Activated CD8-positive, alpha-beta memory T cell treated with anti-CD3 and anti-CD28 coated beads for 1 hour (primary cell): ENCODE measurements at places on chromosomes 11 and 22.

GRCh38 chr11:134556186-134556585, 144.1 kb upstream of the B3GAT1 start:
- DNase-seq: no peak

GRCh38 chr11:14636119-14636518, 7.5 kb upstream of the PDE3B start:
- no peak for DNase-seq

DNA sequence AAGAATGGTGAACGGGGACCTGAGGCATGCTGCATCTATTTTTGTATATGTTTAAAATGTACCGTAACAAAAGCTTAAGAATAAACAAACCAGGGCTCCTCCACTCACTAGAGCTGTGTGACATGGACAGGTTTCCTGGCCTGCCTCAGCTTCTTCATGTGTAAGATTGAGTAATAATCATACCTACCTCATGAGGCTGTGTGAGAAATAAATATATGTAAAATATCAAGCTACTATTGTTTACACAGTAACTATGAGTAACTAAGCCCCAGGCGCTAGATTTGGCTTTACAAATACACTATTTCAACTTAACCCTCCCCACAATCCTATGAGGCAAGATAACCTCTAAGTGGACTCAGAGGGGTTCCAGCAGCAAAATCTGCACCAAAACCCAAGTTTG, 66.4 kb downstream of the SMCO4 start:
- no peak for DNase-seq

- DNase-seq: no peak
These were observed 35.3 kb upstream of the NECTIN1 start for GRCh38 chr11:119764108-119764868.

- no peak for DNase-seq
These were observed 27.7 kb downstream of the CD44 start for GRCh38 chr11:35166369-35167360.

- no peak for DNase-seq
These were observed 908.6 kb downstream of the NTM start for GRCh38 chr11:132278801-132279574.

GRCh38 chr11:130001461-130002351, 929 bp downstream of the PRDM10 start:
- DNase-seq: no peak

DNA sequence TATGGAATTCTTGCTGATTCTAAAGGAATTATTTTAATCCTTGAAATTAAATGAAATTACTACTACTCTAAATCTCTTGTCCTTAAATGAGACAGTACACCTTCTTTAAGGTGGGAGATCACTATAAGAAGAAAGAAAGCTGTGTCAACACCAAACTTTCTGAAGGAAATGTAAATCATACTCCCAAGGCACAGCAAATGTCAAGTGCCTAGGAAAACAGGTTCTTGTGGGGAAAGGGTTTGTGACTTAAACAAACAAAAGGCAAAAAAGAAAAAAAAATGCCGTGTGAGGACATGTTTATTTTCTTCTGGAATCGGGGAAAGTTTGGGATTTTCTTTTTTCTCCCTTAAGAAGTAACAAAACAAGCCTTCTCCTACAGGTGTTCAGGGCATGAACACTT, 745.1 kb downstream of the DLG2 start:
- no peak for DNase-seq

GRCh38 chr22:29149841-29150555, 55.7 kb upstream of the EMID1 start:
- no peak for DNase-seq

GRCh38 chr22:35634943-35635540, 13.2 kb upstream of the APOL6 start:
- no peak for DNase-seq

GRCh38 chr11:571802-572185, 4.5 kb upstream of the PHRF1 start:
- DNase-seq: no peak

GRCh38 chr11:74731301-74732094, at the start of gene CHRDL2:
Gene CHRDL2 (minus strand): TSS chr11:74731426. CDS start chr11:74730888, 538 bp downstream.
- no peak for DNase-seq

DNA sequence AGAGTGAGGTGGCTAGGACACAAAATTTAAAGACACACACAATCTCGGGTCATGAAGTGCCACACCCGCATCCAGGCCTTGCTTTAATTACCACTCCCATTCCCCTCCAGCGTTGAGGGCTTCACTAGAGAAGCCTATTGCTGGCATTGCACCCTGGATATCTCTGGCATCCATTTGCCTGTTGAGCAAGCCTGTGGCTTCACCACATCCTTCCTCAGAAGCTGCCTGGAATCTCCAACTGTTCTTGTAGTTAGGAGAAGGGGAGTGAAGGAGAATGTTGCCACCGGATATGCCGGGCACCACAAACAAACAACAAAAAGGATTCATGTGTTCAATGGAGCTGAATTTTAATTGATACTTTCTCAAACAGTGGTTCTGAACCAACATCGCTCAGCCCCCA, 34.4 kb upstream of the RCN1 start:
- DNase-seq: no peak
